IPS DF 19.7 (cell line): ENCODE measurements at places on chromosomes 7 and 10.

DNA sequence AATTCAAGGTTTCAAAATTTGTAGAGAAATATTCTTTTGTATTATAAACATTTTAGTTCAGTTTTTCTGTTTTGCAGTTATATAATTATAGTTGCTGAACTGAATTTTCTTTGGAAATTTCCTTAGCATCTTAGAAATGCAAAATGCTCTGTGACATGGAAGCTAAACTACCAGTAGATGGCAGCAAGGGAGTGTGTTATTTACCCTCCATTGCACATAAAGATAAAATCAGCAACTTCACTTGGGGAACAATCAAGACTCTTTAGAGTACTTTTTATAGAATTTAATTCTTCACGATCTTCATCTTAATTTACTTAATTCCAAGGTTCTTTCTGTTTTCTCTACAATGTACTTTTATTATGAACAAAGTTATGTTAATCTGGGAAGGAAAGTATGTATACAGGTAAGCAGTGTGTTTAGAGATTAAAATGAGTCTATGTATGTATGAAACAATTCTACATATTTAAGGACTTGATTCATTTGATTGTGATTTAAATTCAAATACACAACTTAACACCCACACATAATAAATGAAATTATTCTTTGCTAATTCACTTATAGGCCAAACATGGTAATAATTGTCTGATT is 404.2 kb downstream of the THSD7A start:
- no peak for DNase-seq

DNA sequence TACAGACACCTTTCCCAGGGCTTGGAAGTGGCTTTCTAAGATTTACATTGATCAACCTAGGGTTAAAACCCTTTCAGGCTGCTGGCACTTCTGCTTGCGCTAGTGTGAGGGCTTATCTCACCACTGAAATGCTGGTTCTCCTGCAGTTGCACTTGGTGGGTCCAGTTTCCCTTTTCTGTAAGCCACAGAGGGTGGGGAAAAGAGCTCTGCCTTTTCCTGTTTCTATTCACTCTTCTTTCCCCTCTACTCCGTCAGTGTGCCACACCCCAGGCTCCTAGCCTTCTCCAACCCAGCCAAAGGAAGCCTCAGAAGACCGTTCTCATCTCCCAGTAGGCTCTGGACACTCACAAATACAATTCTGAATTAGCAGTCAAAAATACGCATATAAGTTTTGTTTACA is 19.0 kb upstream of the CAPZA2 start:
- no peak for DNase-seq

DNA sequence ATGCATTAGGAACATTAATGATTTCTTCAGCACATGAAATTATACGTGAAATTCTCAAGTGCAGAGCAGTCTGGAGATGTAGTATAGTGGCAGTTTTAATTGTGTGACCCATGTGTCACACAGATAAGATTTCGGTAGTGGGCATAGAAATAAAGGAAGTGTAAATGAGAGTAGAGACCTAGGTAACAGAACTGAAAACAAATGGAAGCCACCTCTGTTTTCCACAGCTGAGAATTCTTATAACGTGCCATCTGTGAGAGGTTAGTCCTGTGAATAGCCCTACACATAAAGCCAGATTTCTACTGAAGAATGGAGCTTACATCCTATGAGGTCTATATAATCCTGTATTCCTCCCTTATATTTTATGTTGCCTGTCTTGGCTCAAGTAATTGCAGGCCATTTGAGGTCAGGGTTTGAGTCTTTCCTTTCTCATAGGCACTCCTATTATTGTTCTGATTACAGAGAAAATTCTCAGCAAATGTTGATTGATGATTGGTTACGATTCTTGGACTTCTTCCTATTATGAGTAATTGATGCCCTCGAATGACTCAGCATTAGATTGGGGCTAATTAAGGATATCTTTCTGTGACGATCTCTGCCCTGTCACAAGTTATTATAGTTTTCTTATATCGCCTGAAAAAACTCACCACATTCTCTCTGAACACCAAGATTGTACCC is 258.2 kb downstream of the KIF20B start:
- no peak for DNase-seq

- no peak for DNase-seq
Observed at GRCh38 chr7:12674861-12675260, 12.6 kb upstream of the ARL4A start.
